ENCODE measurements at places on chromosomes 12 and 14.

GRCh38 chr12:102958830-102959176 lies 1.3 kb downstream of the ASCL1 start:
- DNase-seq, result no peak

- DNase-seq, result no peak
Measured at GRCh38 chr12:70784042-70784668, 136.4 kb downstream of the PTPRR start.

DNA sequence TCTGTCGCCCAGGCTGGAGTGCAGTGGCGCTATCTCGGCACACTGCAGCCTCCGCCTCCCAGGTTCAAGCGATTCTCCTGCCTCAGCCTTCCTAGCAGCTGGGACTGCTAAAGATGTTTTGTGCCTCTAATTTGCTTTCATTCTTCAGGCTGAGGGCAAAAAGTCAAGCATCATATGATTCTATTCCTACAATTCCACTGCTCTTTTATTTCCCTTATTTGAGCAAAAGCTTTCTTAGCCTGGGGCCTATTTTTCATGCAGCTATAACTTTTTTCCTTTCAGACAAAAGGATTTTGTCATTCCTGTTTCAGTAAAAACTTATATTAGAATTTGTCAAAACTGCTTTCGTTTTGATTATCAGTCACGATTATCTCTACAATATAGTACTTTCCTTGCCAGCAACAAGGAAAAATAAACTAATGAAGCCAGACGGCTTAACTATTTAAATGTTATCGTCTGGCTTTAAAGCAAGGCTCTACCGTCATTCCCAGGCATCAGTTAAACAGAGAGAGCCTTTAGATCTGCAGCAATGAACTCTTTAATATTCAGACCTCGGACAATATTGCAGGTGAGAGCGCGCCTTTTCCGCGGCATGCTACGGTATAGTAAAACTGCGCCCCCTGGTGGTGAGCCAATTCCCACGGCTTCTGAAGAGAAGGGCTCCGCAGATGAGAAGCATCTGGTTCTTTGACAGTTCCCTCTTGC lies 1.4 kb upstream of the SLC2A13 start:
- peak; percentile 84 for DNase-seq

DNA sequence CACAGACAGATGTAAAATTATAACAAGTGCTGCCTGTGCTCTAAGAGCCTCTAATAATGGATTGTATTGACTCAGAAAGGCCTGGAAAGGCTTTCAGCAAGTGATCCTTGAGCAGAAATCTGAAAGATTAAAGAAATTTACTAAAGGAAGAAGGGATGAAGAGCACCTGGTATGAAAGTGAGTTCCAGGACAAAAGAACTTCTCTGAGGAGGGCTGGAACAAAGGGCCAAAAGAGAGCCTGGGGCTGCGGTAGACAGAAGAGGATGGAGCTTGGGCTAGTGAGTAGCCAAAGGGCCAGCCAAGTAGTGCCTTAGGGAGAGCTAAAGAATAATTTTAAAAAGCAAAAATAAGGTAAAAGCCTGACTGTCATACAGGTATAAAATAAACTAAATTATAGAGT lies 44.0 kb downstream of the BCAT1 start:
- DNase-seq, result no peak

DNA sequence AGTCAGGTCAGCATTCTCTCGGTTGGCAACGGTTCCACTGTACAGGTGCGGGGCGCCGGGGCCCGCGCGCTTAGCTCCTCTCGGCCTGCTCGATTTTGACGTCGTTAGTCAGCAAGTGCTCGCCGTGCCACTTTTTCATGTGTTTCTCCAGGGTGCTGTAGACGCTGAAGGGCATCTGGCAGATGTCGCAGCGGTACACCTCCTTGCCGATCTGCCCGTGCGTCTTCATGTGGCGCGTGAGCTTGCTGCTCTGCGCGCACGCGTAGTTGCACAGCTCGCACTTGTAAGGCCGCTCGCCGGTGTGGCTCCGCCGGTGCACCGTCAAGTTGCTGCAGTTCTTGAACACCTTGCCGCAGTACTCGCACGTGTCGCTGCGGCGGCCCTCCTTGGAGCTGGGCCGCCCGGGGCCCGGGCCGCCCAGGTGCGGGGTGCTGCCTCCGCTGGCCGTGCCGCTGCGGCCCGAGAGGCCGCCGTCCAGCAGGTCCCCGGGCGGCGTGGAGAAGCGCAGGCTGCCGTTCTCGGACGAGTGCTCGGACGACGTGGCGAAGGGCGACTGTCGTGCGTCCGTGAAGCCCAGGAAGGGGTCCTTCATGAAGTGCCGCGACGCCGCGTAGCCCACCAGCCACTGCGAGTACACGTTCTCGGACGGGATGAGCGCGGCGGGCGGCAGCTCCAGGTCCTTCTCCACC lies 97.8 kb downstream of the BCL11B start:
- DNase-seq, result no peak

GRCh38 chr12:954741-955140 lies 5.2 kb upstream of the RAD52 start:
- peak; percentile 15 for DNase-seq

GRCh38 chr12:73159954-73160353 lies 887.8 kb downstream of the TRHDE start:
- no peak for DNase-seq

- no peak for DNase-seq
Measured at GRCh38 chr12:19517583-19517982, 78.3 kb downstream of the AEBP2 start.

- DNase-seq, result no peak
Measured at GRCh38 chr14:96194657-96195431, 9.8 kb upstream of the BDKRB2 start.

GRCh38 chr14:73295198-73295796 lies 58.0 kb downstream of the PAPLN start:
- DNase-seq, result peak; percentile 7

DNA sequence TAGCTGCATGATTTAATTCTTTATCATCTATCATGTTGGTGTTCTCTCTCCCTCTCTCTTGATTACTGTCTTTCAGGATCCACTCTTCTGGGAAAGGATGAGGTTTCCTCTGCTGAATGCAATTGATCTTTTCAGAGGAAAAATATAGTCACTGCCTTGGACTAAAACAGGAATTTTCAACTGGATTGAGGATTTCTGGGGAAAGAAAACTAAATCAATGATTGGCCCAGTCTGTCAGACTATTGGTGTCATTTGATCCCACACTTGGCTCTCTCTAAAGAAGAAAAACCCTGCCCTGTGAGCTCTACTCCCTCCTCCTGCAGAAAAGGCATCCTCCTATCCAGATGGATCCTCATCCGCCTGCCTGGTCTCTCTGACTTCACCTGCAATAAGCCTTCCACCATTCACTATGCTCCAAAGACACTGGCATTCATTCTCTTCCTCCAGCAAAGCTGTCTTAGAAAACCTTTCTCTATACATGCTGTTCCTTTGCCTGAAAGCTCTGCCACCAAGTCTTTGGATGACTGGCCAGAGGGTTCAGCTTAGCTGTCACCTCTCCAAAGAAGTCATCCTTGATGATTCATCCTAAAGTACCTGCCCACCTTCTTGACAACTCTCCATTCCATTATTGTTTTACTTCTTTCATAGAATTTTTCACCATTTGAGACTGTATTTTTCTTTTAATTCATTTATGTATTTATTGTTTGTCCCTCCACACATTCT lies 127.7 kb upstream of the CAND1 start:
- no peak for DNase-seq

GRCh38 chr12:12171991-12172511 lies 94.8 kb downstream of the LRP6 start:
- DNase-seq, result no peak

DNA sequence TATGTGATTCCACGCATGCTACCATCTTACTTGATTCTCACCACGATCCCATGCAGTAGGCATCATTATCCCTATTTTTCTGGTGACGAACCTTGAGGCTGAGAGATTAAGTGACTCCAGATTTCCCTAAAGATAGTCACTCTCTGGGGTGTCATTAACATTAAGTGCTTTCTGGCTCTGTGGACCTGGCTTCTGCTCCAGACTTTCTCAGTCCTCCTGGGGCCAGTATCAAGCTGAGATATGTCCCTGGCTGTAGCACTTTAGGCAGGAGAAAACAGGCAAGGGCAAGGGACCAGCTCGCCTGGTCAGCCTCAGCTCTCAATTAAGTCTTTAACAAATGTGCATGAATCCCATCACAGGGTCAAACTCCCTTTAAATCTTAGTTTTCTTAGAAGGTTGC lies 38.3 kb upstream of the PRB2 start:
- DNase-seq, result no peak

DNA sequence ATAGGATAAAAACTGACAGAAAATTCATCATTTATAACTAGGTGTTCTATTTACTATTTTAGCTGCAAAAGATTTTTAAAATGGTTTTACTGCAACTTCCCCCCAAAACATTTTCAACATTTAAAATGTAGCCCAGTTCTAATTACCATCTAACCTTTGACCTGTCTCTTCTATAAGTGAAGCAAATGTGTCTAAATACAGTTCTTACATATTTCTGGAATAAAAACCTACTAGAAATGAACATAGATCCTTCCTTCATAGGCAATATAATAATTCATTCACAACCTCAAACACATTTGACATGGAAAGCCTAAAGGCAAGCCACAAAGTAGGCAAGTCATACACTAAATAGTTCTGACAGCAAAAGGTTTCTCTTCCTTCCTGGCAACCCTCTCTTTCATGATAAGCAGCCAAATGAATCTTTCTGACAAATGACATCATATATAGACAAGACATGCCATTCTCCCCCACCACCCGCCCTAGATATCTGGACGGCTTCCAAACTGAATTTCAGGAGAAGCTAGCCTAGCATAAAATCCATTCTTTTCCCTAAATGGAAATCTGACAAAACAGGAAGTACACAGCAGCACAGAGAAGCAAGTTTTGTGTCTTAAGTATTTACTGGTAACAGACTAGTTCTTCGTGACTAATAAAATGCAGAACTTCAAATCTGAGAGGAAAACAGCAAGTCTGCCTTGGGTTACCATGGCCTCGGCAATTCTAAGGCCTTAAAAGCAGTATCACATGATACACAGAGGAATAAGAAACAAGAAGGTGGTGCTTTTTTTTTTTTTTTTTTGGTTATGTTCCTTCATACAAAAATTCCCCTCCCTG lies 17.2 kb upstream of the ARID4A start:
- DNase-seq, result no peak

DNA sequence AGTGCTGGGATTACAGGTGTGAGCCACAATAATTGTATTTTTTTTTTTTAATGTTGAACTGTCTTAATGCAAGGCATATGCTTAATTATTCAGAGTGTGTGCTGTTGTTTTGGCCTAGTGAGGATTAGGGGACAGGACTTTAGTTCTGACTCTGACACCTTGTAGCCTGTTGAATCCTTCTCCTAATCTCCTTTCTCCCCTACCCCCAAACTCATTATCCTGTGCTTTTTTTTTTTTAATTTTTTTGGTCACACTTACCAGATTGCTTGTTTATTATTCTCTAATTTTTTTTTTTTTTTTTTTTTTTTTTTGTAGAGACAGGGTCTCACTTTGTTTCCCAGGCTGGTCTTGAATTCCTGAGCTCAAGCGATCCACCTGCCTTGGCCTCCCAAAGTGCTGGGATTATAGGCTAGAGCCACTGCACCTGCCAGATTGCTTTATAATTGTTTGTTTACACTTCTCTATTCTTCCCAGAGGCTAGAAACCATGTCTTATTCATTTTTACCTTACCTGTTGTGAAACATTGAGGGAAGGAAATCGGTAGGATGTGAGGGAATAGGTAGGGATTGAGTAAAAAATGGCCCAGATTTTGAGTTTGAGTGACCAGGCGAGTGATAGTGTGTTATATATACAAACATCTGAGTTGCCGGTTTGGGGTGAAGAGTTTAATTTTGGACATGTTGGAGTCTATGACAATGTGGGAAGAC lies 32.2 kb downstream of the DIP2B start:
- peak; percentile 57 for DNase-seq

- DNase-seq, result no peak
Measured at GRCh38 chr12:6312529-6313325, 2.2 kb downstream of the PLEKHG6 start.

- no peak for DNase-seq
Measured at GRCh38 chr14:95529216-95529615, 5.6 kb upstream of the GLRX5 start.

- no peak for DNase-seq
Measured at GRCh38 chr12:43988838-43989560, 153.1 kb downstream of the TMEM117 start.

- DNase-seq, result no peak
Measured at GRCh38 chr12:52419656-52420055, 13.5 kb upstream of the KRT82 start.

- no peak for DNase-seq
Measured at GRCh38 chr12:65248656-65249633, 29.5 kb upstream of the MSRB3 start.

DNA sequence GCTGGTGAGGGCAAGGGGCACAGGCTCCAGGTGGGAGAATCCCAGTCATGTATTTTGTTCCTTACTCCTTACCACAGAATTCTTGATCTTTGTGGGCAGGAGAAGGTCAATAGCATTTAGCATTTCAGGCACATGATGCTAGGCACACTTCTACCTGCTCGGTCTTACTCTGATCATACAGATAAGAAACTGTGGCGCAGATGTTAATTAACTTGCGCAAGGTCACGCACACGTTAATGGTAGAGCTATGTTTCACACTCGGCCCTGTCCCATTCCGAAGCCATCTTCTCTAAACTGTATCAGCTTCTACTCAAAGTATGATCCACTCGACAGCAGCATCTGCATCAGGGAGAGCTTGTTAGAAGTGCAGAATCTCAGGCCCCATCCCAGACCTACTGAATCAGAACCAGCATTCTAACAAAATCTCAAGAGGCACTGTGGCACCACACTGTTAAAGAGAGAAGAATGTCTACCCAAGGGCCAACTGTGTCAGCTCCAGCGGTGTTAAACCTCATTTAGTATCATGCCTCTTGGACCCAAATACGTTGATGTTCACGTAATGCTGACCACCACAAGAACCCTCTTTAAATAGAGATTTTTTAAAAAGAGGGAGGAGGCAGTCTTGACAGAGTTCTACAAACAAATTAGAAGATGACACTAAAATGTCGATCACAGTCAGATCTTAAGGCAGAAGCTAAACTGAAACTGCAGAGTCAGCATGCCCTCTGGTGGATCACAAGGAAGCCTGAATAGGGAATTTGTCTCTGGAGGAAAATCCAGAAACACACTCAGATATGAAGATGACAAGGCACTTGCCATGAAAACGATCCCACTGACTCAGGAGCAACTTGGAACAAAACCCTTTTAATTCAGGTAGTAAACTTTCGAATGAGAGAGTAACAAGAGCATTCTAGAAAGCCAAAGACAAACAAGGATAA lies 7.3 kb downstream of the STXBP6 start:
- DNase-seq, result no peak

DNA sequence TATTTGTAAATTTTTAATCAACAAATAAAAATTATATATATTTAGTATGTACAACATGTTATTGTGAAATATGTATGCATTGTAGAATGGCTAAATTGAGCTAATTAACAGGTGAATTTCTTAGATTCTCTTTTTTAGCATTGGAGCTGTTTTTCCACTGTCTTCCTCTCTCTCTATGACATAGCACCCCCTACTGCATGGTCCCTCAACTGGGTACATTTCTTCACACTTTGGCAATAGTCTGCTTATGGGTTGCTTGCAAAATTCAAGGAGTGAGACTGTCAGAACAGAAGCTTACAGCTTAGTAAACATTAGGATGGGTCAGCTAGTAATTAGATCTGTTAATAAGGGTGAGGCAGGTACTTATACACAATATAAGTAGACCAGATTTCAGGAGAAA lies 658.5 kb upstream of the MGAT4C start:
- peak; percentile 31 for DNase-seq

Measured in NCI-H1417 treated with DMSO at 0.1 percent for 48 hours (cell line).